ENCODE measurements at places on chromosomes 11 and 22.

GRCh38 chr11:128195756-128196155 lies 391.6 kb downstream of the ETS1 start:
- DNase-seq: no peak

DNA sequence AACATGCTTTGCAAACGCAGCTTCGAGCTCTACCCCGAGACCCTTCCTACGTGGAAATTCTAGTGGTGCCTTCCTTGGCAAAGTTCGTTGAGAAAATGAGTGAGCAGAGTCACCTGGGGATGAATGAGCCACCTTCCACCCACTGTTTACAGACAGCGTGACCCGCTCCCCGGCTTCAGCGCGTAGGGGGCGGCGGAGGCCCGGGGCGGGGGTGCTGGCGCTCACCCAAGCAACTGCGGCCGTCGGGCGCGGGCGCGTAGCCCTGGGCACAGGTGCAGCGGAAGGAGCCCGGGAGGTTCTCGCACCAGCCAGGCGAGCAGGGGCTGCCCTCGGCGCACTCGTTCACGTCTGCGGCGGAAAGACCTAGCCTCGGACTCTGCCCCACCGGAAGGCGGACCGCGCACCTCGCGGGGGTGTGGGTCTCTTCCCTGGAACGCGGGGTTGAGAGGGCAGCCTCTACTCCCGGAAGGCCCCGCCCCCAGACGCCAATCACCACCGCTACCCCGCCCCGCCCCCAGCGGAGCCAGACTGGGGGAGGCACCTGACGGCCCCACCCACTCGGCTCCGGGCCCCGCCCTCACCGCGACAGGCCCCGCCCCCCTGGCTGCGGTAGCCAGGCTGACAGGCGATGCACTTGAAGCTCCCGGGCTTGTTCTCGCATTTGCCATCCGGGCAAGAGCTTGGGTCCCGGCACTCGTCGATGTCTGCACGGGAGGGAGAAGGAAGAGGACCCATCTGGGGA lies 11.8 kb downstream of the LTBP3 start:
- no peak for DNase-seq

DNA sequence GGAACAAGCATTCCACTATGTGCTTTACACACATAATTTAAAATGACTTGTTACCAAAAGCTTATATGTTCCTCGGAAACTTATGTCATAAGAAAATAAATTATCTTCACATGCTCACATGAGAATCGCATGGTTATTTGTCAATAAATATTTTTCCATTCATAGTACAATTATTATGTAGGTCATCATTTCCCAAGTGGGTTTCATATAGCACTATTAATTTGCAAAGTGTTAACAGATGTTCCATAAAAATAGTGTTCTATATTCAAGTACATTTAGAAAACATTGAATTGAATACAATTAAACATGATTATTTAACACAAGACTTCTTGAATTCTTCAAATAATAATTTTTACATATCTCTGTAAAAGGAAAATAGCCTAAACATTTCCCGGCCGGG lies 23.9 kb downstream of the LRRC4C start:
- DNase-seq: no peak

DNA sequence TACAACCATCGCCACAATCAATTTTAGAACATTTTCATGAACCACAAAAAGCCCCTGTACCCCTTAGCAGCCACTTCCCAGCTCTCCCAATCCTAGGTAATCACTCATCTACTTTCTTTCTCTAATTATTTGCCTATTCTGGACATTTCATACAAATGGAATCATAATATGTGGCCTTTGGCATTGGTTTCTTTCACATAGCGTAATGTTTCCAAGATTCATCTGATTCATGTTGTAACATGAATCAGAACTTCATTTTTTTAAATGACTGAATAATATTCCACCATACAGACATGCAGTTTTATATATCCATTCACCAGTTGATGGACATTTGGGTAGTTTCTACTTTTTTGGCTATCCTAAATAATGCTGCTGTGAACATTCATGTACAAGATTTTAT lies 56.2 kb upstream of the RCN1 start:
- DNase-seq: no peak

- DNase-seq: peak; percentile 98
Measured at GRCh38 chr11:61814958-61815789, 1.6 kb downstream of the FADS1 start.

DNA sequence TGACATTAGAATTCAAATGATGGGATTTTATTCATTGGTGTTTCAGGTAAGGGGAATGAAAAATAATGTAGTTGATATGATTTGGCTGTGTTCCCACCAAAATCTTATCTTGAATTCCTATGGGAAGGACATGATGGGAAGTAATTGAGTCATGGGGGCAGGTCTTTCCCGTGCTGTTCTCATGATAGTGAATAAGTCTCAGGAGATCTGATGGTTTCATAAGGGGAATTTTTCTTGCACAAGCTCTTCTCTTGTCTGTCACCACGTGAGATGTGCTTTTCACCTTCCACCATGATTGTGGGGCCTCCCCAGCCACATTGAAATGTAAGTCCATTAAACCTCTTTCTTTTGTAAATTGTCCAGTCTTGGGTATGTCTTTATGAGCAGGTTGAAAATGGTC lies 268.6 kb upstream of the CHORDC1 start:
- DNase-seq: no peak

- DNase-seq: no peak
Measured at GRCh38 chr22:45526768-45527360, 24.2 kb downstream of the FBLN1 start.
